ENCODE measurements at places on chromosomes 3 and 15.

DNA sequence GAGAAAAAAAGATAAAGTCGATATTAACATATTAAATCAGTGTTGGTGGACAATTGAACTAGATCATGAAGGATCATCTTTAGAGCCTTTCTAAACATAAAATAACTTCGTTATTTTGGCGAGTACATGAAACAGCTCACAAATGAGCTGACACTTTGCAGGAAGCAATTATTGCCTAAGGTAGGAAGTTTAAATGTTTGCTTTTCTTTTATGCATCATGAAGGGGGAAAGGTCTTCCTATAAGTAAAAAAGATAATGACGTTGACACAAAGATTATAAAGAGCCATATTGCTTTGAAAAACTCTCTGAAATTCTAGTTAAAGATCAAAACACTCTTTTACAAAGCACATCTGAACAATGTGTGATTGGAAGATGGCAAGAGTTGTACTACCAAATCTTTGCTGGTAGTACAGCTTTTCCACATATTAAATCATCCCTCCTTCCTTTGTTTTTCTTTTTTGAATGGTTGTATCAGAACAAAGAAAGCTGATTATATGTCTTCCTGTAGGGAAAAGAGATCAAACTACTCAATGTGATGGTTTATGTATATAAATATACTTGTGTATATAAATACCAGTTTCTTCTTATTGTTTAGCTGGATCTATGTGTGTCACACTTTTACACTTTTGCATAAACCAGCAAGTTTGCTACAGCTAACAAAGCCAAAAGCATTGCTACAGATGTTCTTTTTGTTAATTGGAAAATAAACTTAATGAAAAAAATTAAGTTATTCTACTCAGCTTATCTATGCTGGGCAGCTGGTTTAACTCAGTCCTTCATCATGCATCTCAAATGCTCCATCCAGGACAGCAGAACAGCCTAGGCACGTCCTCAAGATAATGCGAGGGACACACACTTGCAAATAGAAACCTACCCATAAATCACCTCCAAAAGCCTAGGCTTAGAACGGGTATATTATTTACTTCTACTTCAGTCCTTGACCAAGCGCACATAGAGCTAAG is 850.8 kb upstream of the ROBO1 start:
- ATAC-seq, result no peak

- no peak for ATAC-seq
Observed at GRCh38 chr3:48157202-48157840, 30.9 kb downstream of the CDC25A start.

DNA sequence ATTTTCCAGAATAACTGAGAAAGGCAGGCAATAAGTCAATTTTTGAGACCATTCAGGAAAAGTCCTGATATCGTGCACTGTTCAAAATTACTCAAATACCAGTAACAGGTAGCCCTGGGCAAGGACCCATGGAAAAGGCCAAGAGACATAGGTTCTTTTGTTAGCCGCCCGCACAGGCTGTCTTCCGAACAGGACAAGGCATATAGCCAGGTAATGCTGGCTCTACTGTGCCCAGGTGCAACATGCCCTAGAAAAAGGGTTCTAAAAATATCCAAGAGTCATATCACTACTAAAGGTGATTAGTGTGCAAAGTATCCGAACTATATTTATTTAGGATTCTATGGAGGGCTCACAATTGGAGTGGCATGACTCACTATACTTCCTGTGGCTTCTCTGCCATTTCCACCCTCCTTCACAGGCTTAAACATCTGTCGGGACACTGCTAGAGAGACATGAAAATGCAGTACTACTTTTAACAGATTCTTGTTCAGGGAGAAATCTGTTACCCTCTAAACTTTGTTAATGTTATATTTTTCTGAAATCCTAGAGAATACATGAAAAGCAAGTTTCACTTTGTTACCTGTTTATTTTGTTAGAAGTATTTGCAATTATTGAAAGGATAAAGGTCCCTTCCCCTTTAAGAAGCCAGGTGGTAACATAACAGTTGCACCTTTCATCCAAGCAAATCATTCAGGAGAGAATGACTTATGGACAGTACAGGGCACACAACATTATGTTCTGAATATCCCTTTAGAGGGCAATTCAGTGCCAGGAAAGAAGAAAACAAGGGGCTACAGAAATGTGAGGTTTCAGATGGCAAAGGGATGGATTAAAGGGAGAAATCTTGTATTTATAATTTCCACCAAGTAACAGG is 293.3 kb upstream of the THBS1 start:
- no peak for ATAC-seq

GRCh38 chr15:70082281-70082900 is 15.3 kb downstream of the TLE3 start:
- no peak for ATAC-seq

DNA sequence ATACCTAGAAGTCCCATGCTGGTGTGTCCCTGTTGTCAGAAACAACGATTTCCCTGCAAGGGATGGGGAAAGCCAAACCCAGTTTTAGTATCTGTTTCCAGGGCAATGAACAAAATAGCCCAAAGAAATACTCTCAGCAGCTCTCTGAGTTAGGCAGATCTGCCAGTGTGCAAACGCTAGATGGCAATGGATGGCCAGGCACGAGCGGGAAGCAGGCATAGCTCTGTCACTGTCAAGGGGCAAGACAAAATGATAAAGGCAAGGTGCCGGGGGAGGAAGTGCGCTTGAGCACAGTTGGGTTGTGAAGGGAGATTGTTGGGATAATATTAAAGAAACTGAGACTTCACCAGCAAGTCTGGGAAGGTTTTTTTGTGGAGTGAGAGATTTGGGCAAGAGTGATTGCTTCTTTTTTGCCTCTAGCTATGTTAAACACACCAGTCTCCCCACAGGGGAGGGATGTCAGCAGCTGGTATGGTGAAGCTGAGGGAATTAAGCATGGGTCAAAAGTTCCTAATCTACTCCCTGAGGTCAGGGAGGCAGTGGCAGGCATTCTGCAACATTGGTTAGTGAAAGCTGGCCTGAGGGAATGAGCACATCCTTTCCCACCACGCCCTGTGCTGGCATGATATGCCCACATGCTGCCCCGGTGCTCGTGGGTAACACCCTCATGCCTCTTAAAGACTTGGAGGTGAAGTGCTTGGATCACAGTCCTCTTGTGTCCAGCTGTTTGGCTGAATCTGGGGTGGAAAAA is 117.5 kb downstream of the PDCD6IP start:
- ATAC-seq, result no peak

DNA sequence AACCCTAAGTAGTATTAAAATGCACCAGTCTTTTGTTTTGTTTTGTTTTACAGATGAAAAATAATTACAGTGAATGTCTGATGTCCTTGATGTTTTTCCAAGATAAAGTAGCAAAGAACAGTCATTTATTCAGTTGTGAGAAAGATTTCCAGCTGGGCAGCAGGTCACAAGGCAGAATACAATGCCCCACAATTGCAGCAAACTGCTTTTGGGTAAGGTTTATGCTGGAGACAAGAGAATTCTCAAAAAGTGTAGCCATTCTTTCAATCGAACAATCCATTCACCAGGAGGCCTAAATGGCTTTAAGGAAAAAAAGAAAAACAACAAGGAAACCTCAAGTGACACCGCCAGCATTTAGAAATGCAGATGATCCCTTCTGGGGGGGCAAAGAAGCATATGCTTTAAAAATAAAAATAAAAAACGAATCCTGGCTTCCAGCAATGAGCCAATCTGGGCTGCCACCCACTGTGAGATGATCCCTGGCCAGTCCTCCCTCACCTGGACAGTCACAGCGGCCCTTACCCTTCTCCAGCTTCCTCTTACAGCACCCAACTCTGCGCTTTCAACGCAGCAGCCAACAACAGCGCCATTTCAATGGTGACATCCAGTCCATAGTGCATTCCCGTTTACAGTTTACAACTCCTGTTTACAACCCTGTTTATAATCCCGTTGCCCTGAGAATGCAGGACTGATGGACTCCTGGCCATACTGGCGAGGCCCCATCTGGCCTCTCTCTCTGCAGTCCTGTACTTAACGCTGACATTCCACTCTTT is 25.7 kb upstream of the WNT5A start:
- ATAC-seq, result no peak

DNA sequence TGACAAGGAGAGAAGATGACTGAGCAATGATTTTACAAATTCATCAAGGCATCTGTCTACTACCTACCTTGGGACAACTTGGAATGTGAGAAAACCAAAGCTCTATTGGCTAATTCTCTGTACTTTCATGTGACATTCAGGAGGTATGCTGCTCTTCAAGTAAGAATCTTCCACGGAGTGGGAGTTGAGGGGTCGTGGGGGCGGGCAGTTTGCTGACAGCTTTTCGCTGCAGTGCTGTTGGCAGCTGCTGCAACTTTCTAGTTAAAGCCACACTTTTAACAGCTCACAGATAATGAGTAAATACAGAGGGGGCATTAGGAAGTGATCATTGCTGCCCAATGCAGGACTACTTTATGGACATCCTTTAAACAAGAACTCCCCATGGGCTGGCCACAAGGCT is 22.3 kb downstream of the CLDN1 start:
- ATAC-seq, result no peak

- peak; percentile 45 for ATAC-seq
Observed at GRCh38 chr3:71582612-71583565, 639 bp downstream of the FOXP1 start.

GRCh38 chr3:139774560-139775302 is 97.0 kb upstream of the NMNAT3 start:
- ATAC-seq, result no peak

GRCh38 chr15:40563426-40563825 is 1.4 kb downstream of the CCDC32 start:
- ATAC-seq, result no peak

DNA sequence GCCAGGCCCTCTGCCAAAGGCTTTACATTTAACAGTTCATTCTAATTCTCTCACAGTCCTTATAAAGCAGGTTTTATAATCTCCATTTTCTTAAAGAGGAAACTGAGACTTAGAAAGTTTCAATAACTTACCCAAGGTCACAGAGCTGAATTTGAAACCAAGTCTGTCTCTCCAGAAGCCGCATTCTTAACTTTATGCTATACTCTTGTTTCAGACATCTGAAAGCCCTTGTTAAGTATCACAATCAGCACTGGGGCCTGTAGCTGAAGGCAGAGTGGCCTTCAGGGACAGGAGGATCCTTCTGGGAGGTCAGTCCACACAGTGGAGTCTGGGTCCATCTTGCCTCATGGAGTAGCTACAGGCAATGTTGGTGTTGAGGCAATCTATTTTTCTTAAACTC is 27.9 kb downstream of the LRRN1 start:
- no peak for ATAC-seq

- no peak for ATAC-seq
Observed at GRCh38 chr15:32642667-32643435, 1.3 kb downstream of the SCG5 start.

GRCh38 chr3:69591164-69591736 is 148.0 kb upstream of the MITF start:
- no peak for ATAC-seq

DNA sequence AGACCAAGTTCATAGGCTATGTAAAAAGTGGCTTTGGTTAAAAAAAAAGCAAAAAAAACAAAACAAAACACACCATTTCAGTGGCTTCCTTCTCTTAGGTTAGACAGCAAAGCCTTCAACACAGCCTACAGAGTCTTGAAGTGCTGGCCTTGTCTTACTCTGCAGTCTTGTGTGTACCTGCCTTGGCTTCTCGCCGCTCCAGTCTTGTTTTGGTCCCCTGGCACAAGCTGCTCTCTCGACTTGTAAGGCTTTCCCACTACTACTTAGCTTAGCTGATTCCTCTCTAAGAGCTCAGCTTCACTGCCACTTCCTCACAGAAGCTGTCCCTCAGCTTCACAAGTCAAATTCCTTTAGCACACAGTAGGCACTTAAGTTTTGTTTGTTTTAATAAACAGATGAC is 63.0 kb downstream of the ST3GAL6 start:
- no peak for ATAC-seq

DNA sequence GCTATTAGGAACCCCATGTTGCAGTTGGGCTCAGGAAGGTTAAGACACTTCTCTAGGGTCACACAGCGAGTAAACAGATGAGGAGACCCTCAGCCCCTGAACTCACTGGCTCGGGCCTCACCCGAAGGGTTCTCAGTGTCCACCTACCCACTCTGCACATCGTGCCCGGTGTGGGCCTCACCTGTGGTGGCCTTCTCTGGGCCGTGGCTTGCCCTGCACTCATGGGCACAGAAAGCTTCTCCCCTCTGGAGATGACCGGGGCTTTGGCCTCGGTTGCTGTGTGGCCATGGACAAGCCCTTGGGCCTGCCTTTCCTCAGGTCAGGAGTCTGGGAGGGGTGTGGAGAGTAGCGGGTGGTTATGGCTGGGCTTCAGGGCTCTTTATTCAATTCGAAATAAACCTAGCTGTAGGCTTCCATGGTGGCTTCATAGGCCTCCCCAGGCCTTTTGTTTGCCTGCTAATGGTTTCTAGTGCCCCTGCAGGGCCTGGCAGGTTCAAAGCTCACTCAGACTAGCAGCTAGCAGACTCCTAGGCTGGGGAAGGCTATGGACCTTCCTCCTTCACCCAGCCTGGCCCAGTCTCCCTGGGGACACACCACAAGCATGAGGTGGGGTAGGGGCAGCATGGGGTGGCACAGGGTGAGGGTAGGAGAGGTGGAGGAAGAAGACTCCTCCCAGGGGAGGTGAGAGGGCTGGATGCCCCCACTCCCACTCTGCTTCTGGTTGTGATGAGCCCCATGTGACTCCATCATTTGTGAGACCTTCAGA is 103.1 kb downstream of the LINGO1 start:
- no peak for ATAC-seq

GRCh38 chr3:16289144-16289889 is 24.3 kb downstream of the OXNAD1 start:
- no peak for ATAC-seq

- ATAC-seq, result no peak
Observed at GRCh38 chr3:164879201-164879600, 199.1 kb downstream of the SI start.

DNA sequence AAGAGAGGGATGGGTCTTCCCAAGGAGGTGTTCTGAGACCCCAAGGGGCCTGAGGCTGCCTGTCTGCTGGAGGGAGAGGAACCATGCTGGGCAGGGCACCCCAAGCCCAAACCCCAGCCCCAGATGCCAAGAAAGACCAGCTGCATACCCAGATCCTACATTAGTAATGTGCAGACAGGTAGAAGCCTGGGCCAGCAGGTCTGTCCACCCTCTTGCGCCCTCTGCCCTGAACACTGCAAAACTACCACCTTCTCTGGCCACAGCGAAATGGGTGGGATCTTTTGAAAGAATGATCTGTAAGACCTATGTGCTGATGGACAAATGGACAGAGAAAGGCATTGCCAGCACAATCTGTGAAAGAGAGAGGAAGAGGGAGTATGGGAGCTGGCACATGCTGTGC is 283.2 kb downstream of the EPHB1 start:
- no peak for ATAC-seq

- ATAC-seq, result no peak
Observed at GRCh38 chr3:71070497-71071463, 512.7 kb downstream of the FOXP1 start.
